ENCODE measurements at places on chromosomes 7 and 10.
A peak's percentile ranks its signal among the peaks of the same experiment; 100 is the strongest.

DNA sequence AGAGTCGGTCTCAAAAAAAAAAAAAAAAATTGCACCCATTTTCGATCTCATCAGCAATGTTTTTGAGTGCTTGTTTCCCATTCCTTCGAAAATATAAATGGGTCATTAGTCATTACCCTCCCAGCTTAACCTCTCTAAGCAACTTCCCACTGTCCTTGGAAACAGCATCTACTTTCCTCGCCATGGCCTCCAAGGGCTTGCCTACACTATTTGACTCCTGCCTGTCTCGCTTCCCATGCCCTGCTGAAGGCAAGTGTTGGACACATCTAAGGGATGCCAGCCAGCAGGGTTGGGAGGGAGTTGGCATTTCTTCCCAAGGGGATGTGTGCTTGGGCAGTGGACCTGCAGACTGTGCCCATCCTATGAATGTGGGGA lies 12.7 kb upstream of the RHBDD2 start:
- DNase-seq, result no peak

GRCh38 chr10:72085166-72085565 lies 3.2 kb downstream of the SPOCK2 start:
- DNase-seq, result no peak

GRCh38 chr7:143203386-143203785 lies 18.5 kb upstream of the TAS2R40 start:
- DNase-seq, result no peak

DNA sequence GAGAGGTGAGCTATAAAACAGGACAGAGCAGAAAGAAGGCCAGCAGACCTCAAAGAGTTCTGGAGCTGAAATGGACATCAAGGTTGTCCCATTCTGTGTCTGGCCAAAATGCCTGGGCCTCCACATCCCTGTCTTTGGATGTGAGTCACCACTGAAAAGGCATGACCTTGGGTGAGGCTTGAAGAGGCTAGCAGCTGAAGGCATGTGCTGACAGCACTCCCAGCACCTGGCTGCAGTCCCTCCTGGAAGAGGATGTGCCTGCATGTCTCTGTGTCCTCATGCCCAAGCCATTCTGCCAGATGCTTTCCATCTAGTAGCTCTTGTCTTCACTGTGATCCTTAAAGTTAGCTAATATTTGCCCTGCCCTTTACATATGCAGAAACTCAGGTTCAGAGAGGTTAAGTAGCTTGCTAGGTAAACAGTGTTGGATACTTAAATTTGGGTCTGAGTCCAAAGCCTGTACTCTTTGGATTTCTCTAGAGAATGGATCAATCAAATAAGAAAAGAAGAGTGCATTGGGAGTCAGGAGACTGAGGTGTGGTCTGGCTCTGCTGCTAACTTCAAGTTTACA lies 35.8 kb downstream of the HECW1 start:
- DNase-seq, result peak; percentile 44

GRCh38 chr7:114659409-114660125 lies 245.0 kb downstream of the FOXP2 start:
- no peak for DNase-seq

DNA sequence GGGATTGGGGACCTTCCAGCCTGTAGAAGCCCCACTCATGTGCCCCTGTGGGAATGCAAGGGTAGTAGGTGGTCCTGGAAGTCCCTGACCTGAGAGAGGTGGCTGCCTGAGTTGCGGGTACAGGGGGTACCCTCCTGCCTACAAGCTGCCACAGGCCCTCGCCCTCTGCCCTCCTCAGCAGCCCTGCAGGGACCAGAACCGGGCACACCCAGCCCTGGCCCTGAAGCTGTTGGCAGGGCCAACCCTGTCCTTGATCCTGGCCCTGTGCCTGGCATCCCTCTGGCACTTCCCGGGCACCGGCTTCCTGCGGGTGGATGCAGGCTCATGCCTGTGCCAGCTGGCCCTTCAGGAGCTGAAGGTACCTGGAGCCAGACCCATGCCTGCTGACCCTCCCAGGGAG lies 54.9 kb upstream of the ELN start:
- DNase-seq, result no peak

DNA sequence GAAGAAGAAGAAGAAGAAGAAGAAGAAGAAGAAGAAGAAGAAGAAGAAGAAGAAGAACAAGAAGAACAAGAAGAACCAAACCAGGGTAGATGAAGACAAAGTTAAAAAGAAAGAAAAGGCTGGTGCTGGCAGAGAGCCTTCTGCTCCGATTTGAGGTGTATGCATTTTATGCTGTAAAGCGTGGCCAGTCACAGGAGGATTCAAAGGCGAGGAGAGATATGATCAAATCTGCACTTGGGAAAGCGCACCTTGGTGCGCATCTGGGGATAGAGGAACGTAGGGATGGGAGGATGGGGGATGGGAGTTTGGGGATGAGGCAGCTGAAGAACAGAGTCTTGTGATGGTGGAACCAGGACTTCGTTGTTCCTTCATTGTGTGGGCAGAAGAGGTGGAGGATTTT lies at the start of gene NME8:
Gene NME8 (plus strand): TSS at position 301 of the 400 bp plus-strand sequence. CDS start 1,670 bp downstream, outside the sequence.
- no peak for DNase-seq

- DNase-seq, result no peak
Observed at GRCh38 chr10:68469838-68470237, 1.9 kb downstream of the DNA2 start.

DNA sequence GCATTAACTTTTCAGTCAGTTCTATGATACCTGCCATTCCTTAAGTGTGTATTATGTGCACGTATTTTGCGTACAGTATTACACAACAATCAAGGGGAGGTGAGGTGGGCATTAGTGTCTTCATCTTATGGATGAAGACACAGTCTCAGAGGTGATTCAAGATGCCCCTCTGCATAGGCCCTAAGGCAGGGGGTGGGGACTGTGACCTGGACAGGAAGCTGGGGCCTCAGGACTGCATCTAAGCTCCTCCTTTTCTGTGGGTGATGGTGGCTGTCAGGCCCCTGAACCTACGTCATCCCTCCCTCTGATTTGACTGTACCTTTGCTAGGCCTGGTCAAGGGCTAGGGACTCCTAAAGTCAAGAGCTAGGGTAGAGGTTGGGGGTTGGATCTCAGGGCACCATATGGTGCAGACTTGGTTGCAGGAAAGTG lies 38.9 kb downstream of the HK1 start:
- no peak for DNase-seq

GRCh38 chr10:65550761-65551160 lies 1375.1 kb upstream of the LRRTM3 start:
- DNase-seq, result no peak

- no peak for DNase-seq
Observed at GRCh38 chr7:78327718-78328117, 529.1 kb downstream of the PHTF2 start.

- DNase-seq, result no peak
Observed at GRCh38 chr7:94053532-94053931, 49.4 kb upstream of the BET1 start.

DNA sequence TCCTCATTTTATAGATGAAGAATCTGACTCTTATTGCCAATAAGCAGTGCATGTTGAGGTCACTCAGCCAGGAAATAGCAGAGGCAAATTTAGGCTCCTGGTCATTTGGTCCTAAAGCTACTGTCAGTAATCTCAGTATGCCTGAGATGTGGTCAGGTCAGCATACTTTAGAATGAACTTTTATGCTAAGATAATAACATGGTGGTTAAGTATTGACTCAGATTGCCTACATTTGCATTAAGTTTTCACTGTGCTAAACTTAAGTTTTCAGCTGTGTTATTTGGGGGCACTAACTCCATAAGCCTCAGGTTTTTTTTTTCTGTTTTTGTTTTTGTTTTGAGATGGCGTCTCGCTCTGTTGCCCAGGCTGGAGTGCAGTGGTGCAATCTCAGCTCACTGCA lies 35.9 kb upstream of the CCSER2 start:
- DNase-seq, result no peak

DNA sequence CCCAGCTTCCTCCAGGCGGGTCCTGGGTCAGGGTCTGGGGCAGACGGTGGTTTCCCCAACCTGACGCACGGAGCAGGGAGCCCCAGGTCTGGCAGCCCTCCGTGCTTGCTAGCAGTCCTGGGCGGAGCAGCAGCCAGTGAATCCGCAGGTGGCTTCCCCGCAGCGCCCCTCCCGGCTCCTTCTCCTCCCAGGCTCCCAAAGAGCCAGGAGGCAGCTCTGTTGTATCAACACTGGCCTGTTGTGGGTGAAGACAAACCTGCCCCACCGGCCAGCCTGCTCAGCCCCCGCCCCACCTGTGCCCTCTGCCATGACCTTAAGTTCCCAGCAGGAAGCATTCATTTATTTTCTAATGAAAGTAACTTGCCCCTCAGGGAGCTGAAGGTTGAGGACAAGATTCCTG lies 24.0 kb upstream of the TMEM213 start:
- no peak for DNase-seq

GRCh38 chr10:124946945-124947344 lies 5.0 kb downstream of the ZRANB1 start:
- DNase-seq, result no peak

GRCh38 chr7:34675749-34676374 lies 17.8 kb downstream of the NPSR1 start:
- DNase-seq, result peak; percentile 14

DNA sequence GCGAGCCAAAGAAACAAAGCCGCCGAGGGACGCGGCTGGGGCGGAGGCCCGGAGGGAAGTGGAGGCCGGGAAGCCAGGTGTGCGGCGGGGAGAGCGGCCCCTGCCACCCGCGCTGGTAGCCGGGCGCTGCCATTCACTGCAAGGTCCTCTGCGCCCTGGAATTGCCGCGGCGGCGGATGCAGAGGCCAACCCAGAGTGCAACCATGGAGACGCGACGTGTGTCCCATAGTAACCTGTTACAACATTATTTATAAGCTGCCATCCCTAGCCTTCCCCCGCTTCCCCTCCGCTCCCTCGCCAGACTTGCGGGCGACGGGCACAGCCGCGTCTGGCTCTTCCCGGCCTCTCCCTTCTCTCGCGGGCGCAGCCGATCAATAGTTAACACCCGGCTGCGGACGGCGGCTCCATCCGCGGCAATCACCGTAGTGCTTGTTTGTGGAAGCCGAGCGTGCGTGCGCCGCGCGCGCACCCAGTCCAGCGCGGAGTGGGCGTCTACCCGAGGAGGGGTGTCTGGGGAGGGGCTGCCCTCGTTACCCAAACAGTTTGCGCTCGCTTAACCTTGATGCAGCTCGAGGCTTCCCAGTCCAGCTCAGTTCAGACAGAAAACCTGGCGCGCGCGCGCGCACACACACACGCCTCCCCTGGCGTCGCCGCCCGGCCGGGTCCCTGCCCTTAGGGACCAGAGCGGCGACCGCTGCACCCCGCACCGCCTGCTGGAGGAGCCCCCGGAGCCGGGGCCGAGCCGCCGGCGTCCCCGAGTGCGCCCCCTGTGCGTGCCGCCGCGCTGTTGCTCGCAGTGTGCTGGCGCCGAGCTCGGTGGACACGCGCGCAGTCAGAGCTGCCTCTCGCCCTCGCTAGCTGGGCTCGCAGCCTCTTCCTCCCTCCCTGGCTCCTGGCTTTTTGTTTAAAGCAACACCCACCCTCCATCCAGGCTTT lies 165.4 kb upstream of the DPP6 start:
- DNase-seq, result no peak

DNA sequence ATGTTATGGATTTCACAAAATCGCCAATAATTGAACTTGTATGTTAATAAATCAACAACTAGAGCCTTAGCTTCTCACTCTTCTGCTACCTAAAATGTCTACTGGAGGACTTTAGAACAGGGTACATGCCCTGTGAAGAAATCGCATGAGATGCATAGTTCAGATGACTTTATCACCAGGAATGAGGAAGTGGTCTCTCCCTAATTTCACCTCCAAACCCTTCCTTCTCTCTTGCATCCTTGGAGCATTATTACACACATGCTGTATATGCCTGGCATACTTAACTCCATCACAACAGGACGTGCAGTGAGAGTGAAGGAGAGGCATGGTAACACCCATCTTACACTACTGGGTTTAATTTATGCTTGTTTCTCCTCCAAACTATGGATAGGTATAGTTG lies 27.8 kb downstream of the RHEB start:
- peak; percentile 94 for DNase-seq

GRCh38 chr10:98391065-98391464 lies 23.9 kb downstream of the PYROXD2 start:
- DNase-seq, result no peak

GRCh38 chr7:151058781-151059366 lies 515 bp upstream of the SLC4A2 start:
- DNase-seq, result no peak

DNA sequence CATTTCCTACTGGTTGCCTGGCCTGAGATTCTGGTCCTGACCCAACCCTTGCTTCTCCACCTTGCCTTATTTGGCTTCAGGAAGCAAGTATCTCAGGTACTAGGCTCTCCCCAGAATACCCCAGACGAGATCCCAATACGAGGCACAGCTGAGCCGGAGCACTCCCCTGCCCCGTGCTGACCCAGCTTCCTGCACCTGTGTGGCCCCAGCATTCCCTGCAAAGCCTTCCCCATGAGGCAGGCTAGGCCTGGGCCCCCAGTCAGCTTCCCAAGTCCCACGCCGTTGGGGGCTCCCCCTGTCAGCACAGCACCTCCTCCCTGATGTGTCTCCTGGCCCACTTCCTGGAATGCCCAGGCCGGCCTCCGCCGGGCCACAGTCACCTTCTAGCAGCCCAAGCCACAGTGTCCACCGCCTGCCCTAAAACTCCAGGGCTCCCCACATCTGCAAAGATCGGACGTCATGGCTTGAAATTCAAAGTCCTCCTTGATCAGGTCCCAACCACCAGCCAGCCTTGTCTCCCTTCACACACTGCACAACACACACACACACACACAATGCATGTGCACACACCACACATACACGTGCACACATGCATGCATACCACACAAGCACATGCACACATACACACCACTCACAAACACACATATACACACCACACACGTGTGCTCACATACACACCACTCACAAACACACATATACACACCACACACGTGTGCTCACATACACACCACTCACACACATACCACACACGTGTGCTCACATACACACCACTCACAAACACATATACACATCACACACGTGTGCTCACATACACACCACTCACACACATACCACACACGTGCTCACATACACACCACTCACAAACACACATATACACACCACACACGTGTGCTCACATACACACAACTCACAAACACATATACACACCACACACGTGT lies 78.9 kb upstream of the FOXK1 start:
- DNase-seq, result no peak

GRCh38 chr7:110539216-110539615 lies 551.7 kb upstream of the LRRN3 start:
- no peak for DNase-seq

GRCh38 chr10:42960491-42960990 lies 116.3 kb upstream of the RET start:
- peak; percentile 17 for DNase-seq

GRCh38 chr10:484925-485661 lies 204.4 kb downstream of the DIP2C start:
- DNase-seq, result no peak

DNA sequence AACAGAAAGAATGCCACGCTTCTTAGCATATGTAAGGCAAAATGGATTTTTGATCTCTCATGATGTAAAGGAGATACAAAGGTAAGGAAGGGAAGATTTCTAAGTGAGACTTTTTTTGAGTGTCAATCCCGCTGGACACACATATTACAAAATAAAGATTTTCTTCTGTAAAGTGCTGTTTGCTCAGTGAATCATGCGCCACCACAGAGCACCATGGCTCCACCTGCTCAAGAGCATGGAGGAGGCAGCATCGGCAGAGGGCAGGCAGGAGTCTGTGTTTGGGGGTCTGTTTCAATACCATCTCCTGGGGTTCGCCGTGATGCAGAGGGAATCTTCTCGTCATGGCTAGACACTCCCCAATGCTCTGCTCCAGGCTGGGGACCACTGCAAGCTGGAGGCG lies 83.5 kb downstream of the ALOX5 start:
- DNase-seq, result no peak
